ENCODE measurements at places on chromosomes 12 and 14.

DNA sequence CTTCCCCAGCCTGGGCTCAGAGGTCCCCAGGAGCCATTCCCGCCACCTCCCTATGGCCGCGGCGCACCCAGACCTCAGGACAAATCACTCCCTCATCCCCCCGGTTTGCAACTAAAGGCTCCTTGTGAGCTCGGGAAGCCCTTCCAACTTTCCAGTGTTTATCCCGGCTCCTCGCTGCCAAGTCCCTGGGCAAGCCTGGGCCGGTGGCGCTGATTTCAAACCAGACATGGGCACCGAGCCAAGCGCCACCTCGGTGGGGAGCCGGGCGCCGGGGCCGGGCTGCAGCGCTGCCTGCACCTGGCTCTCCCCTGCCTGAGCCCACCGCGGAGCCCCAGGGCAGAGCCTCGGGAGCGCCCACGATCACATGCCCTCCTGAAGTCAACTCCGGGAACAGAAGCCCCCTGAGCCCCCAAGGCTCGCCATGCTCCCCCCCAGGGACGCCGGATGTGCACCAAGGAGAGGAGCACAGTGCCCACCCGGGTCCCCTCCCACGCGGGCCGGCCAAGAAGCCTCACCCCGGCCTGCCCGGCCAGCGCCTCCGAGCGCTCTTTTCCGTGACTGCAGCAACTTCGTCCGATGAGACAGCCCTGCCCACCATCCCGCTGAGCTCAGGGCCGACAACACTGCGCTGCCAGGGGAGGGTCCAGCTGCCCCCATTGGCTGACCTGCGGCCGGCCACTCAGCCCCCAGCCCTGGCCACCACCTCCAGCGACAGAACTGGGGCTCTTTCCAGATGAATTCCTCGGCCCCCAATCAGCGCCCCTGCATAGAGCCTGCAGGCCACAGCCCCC lies 50.0 kb downstream of the NCOR2 start:
- DNase-seq: peak; percentile 57

- no peak for DNase-seq
Measured at GRCh38 chr14:89575386-89576061, 158.5 kb upstream of the FOXN3 start.

DNA sequence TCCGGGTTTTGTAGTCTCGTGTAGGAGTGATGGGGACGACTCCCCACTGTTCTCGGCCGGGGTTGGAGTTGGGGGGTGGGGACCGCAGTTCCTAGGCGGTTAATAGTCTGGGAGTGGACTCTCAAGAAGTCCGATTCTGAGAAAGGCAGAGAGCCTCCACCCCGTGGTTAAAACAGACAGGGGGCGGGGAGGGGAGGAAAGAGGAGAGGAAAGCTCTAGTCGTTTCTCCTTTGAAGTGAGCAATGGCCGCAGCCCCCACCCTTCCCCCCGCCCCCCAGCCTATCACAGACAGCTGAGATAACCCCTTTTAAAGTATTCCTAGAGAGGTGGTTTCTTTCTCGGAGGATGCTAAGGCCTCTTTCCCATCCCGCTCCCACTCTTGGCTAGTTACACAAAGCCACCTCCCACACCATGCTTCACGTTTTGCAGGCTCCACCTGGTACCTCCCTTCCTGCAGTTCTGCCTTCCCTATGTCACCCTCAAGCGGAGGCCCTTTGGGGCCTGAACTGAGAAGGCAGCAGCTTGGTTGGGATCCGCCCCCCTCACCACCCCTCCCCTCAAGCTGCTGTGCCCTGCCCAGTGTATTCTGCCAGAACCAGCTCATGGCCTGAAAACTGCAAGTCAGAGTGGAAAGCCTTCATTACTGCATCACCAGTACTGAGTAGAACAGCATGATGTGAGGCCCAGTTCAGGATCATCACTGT lies 853 bp downstream of the USP5 start:
- DNase-seq: no peak

DNA sequence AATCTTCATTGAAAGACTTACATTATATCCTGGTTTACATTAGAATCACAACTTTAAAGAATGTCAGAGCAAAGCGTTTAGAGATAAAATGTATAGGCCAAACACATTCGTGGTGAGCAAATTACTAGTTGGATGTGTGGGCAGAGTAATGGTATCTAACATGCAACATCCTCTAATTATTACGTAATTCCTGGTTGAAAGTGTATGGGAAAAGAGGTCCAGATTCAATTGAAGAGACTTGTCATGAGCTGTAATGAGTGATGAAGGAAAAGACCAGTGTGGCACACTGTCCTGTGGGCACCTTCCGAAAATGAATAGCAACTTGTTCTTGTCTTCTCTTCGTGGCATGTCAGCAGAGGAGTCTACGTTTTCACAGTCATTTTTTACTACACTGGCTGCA lies 192.8 kb downstream of the LRIG3 start:
- no peak for DNase-seq

DNA sequence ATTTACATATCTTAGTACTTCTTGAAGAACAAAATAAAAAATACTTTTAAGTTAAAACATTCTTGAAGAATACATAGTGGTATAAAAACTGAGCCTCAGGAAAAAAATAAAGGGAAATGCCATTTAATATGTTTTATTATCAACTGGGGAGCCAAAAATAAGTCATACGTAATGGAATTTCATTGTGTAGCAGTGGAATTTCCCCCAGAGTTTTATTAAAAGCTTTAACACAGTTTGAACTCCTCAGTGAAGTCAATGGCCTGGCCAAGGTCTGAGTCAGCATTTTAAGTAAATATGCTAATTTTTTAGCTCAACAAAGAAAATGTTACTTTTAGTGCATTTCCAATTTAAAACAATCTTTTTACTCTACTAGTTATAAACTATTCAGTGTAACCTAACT lies 350.1 kb upstream of the ATP2B1 start:
- DNase-seq: no peak

DNA sequence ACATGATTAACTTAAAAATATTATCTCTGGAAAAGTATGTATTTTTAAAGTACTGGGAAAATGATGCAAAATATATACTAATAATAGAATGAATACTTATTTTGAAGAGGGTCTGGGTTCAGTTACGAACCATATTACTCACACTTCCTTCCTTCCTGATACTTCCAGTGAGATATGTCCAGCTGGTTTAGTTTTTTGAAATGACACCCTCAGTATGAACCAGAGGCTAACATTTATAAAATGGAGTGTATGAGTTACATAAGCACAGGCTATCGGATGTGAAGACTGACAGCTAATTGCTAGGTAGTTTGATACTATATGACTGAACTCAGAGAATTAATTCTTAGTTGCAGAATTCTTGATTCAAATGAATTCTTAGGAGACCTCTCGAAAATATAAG lies 122.9 kb downstream of the OTOGL start:
- DNase-seq: no peak

- DNase-seq: no peak
Measured at GRCh38 chr12:115305275-115305674, 621.3 kb upstream of the TBX3 start.

GRCh38 chr14:88919502-88919901 lies 95.1 kb downstream of the TTC8 start:
- DNase-seq: no peak

All from tibial nerve (tissue), 4 donors.